A549 treated with Mapracorat at 1 μM for 4 hours (cell line): ENCODE measurements at places on chromosomes 2 and 18. TPM values are rescaled to one million over a fixed set of nuclear protein-coding genes. Genes with fewer than 3 reads are reported as not detected.

The ACTG2 gene
- 0.18 to 0.56 TPM (median 0.29 TPM) in 5 replicates for total RNA-seq

The RTP5 gene
- not detected in 5 replicates for total RNA-seq

The GAREM1 gene
- total RNA-seq: 4.3 to 6.2 TPM (median 5.3 TPM) in 5 replicates

The EFHD1 gene
- 4.0 to 5.0 TPM (median 4.2 TPM) in 5 replicates for total RNA-seq

The MOGAT1 gene
- not detected in 5 replicates for total RNA-seq

The VWA3B gene
- 0.33 to 0.80 TPM (median 0.37 TPM) in 3 of 5 replicates, not detected in the others for total RNA-seq

The PCGF1 gene
- 30.8 to 43.0 TPM (median 33.4 TPM) in 5 replicates for total RNA-seq

The GAL3ST2 gene
- total RNA-seq: 0.15 to 0.42 TPM (median 0.25 TPM) in 5 replicates

The LINC00305 gene
- total RNA-seq: not detected in 5 replicates

The PKP4 gene
- total RNA-seq: 21.5 to 26.9 TPM (median 25.9 TPM) in 5 replicates

The M1AP gene
- total RNA-seq: not detected in 5 replicates

The HJURP gene
- 58.1 to 61.5 TPM (median 59.1 TPM) in 5 replicates for total RNA-seq

The TNFAIP6 gene
- 0.68 to 1.5 TPM (median 0.78 TPM) in 5 replicates for total RNA-seq
